ENCODE measurements at places on chromosomes 1 and 21.

GRCh38 chr21:28442624-28443023 lies 550.1 kb downstream of the LTN1 start:
- DNase-seq: peak; percentile 84

DNA sequence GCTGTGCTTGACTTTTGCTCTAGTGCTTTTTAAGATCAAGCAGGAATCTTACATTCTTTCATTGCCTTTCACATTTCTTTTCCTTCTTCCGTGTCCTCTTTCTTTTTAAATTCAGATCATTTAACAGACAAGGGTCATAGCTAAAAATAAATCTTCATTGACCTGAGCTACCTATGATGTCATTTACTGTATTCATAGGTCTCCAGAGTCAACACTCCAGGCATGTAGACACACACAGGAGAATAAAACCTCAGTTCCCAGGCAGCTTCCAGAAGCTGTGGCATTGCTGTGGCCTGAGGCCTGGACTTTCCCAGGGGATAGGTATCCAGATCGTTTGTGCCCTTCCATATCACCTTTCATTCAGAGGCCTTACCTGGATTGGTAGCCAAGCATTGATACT lies 38.5 kb upstream of the ENAH start:
- DNase-seq: no peak

GRCh38 chr21:41754479-41754891 lies 12.4 kb downstream of the RIPK4 start:
- DNase-seq: no peak

DNA sequence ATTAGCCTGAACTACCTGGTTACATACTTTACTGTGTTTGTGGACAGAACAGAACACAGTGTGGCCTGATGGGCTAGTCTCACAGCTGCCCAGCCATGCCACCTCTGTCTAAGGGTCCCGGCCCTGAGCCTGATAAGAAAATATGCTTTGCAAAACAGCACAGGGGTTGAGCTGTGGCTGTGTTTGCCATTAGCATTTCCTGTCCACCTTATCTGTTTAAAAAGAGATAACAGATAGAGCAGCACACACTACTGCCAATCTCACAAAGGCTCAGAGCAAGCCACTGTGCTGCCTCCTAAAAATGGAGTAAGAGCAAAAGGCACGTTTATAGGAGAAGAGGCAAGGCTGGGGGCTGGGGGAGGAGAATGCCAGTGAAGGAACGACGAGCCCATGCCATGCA lies 95.0 kb downstream of the SUSD4 start:
- no peak for DNase-seq

DNA sequence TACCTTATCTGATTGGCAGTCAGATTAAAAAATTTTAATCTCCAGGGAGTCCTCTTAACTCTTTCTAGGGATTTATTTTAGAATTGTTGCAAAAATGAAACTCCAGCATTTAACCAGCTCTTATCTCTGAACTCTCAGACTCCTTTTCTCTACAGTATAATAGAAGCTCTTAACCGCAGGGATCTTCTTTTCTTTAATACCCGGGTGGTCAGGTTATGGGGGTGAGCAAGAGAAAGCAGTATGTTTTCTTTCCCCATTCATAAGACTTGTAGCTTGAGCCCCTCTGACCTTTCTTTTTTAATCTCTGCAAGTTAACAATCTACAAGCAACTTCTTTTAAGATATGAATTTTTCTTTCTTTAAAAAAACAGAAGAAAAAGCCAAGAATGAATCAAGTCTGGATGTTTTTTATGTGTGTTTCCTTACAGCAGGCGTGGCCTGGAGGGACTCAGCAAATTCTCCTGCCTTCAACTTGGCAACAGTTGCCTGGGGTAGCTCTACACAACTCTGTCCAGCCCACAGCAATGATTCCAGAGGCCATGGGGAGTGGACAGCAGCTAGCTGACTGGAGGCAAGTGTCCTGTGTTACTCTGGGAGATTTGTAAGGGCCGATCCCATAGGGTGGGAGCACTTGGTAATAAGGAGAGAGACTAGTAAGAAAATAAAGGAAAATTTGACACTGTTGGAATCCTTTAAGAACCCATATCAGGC lies 13.4 kb upstream of the OLFML3 start:
- no peak for DNase-seq

- DNase-seq: no peak
These were observed 6.3 kb downstream of the LEFTY2 start for GRCh38 chr1:225934711-225935110.

GRCh38 chr1:2451741-2452140 lies 24.3 kb upstream of the PLCH2 start:
- DNase-seq: peak; percentile 66

DNA sequence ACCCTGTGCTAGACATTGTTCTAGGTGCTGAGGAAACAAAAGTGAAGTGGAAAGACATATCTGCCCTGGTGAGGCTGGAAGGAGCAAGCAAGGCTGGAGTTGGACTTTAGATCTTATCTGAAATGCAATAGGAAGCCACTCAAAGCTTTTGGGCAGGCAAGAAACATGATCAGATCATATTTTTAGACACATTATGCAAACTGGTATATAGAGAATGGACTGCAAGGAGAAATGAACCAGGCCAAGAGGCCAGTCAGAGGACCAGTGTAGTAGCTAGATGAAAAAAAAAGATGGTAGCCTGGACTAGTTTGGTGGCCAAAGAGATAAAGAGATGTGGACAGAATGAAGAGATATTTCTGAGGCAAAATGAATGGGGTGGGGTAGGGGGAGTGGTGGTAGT lies 46.3 kb downstream of the CCN1 start:
- no peak for DNase-seq

DNA sequence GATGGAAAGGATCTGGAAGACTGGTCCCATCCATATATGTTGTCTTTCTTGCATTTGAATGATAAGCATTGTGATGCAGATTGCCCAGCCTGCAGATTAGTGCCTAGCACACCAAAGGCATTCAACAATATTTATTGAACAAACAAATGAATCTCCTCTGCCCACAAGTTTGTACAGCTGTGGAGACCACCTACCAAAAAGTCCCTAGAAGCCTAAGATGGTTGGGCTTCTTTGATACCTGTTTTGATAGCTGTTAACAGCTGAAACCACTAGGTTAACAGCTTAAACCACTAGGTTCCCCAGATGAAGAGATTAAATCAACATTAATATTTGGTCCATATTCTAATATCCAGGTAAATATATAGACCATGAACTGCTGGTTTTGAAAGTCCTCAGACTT lies 9.8 kb downstream of the DUSP10 start:
- no peak for DNase-seq

DNA sequence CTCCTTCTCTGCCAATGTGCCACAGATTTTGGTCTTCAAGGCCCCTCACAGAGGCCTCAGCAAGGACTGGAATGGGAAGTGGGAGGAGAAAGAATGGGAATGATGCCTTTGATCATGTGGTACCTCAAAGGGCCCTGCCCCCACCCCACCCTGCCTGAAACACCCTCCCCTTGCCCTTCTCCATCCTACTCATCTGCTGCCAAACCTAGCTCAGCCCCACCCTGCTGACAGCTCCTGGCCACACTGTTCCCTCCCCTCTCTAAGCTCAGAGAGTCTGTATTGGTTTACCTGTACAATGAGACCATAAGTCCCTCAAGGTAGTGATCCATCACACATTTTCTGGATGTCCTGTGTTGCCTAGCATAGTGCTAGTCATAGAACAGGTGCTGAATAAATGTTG lies 6.7 kb upstream of the ARHGAP30 start:
- DNase-seq: no peak

GRCh38 chr1:110771245-110772022 lies 96.7 kb upstream of the KCNA3 start:
- DNase-seq: no peak

Measured in fibroblast of skin of left biceps (primary cell).